ENCODE measurements at places on chromosomes 4 and X. TPM values are rescaled to one million over a fixed set of nuclear protein-coding genes. Genes with fewer than 3 reads are reported as not detected.

DNA sequence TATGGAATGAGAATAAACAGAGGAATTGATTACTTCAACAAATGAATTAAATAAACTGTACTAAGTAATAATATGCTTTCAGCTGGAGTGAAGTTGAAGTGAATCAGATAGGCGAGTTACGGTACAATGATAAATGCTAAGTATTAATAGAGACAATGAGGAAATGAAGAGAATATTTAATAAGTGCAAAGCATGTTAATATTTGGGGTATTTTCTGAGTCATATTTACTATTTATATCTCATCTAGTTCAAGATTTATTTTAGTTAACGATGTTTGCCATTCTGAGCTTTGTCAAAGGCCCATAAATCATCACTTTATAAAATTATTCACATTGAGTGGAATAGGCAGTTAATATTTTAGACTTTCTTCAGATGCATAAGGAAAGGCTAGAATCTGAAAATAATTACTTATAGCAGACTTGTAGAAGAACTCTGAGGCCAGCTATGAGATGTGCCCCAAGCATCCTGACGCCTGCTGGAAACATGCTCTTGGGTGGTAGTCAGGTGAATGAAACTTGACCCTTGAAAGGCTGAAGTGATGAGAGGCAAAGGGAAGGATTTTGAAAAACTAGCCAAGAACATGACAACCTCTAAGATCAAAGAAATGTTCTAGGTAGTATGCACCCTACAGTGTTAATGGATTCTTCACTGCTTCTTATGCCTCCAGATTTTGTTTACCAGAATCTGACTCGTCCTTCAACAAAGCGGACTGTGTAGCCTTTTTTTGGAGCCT is 133.8 kb upstream of the STIM2 start:
- H3K4me1 ChIP-seq, result peaks cover 20% of the 10 kb centered on the region
- H3K36me3 ChIP-seq, result peaks cover 10% of the 10 kb centered on the region
- no peak for DNase-seq

Gene CCNB3
- 0.64 TPM for total RNA-seq

- no peak for DNase-seq
- H3K27me3 ChIP-seq, result no peaks in the 10 kb centered on the region
- H3K4me1 ChIP-seq, result no peaks in the 10 kb centered on the region
- no peak overlapping the region for H3K4me3 ChIP-seq
- no peak overlapping the region for H3K27ac ChIP-seq
- H3K36me3 ChIP-seq, result no peaks in the 10 kb centered on the region
Observed at GRCh38 chrX:128929271-128930057, 593.8 kb downstream of the SMARCA1 start.

GRCh38 chr4:88621763-88622327 is 29.6 kb downstream of the HERC3 start:
- no peak overlapping the region for H3K4me3 ChIP-seq
- H3K27me3 ChIP-seq, result no peaks in the 10 kb centered on the region
- H3K4me1 ChIP-seq, result peaks cover 24% of the 10 kb centered on the region
- H3K36me3 ChIP-seq, result peaks cover 36% of the 10 kb centered on the region
- no peak for DNase-seq

Gene CFAP47
- total RNA-seq, result not detected

Gene COL4A6
- total RNA-seq, result not detected

Gene SLC7A11
- total RNA-seq, result 5.3 TPM

DNA sequence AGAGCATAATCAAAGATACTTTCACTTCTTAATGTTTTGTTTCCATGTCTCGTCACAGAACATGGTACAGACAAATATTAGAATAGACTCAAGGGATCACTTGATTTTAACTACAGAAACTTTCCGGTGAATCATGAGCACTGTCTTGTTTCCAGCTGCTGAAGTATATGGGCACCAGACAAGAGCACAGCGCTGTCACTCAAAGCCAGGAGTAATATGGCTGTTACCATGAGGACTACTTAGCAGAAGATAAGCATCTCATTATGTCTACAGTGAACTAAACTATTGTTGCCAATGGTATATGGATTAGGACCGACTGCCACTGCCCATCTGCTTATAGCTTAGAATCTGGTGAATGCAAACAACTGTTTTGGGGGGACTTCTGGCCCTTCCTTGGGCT is 34.3 kb downstream of the MECP2 start:
- H3K36me3 ChIP-seq, result peaks cover 10% of the 10 kb centered on the region
- no peaks in the 10 kb centered on the region for H3K27me3 ChIP-seq
- H3K4me1 ChIP-seq, result peaks cover 59% of the 10 kb centered on the region
- H3K27ac ChIP-seq, result peak overlapping the region; percentile 58
- no peak for DNase-seq
- H3K4me3 ChIP-seq, result no peak overlapping the region

DNA sequence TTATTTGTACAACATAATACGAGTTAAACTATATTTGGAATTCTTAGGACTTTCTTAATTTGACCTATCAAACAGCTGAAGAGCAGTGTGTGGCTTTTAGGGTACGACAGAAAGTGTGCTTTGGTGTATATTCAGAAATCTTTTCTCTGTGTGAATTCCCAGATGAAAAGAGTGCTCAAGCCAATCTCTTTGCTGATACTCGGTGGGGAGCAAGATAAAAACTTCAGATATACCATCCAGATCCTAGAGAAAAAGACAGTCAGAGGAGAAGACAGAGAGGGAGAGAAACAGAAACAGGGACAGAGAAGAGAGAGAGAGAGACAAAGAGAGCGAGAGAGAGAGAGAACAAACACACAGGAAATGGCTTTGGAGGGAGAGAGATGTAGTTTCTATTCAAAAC is 658.3 kb upstream of the CPEB2 start:
- peaks cover under 1% of the 10 kb centered on the region for H3K27me3 ChIP-seq
- DNase-seq, result no peak
- H3K4me1 ChIP-seq, result no peaks in the 10 kb centered on the region
- no peaks in the 10 kb centered on the region for H3K36me3 ChIP-seq
- H3K4me3 ChIP-seq, result no peak overlapping the region

- H3K36me3 ChIP-seq, result no peaks in the 10 kb centered on the region
- no peak overlapping the region for H3K27ac ChIP-seq
- DNase-seq, result no peak
- H3K27me3 ChIP-seq, result no peaks in the 10 kb centered on the region
Observed at GRCh38 chrX:95058815-95059214, 1384.8 kb downstream of the FAM133A start.

DNA sequence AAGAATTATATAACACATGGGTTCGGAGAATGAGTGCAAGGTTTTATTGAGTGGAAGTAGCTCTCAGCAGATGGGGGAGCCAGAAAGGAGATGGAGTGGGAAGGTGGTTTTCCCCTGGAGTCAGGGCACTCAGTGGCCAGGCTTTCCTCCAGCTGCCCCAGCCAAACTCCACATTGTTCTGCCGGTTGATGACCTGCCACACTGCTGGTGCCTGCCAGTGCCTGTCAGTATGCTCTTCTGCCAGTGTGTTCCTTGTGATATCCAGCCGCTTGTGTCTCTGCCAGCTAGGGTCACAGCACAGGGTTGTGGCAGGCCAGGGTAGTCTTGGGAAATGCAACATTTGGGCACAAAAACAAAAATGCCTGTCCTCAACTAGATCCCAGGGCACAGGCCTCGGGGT is 604.8 kb upstream of the TECRL start:
- no peak overlapping the region for H3K27ac ChIP-seq
- no peak overlapping the region for H3K4me3 ChIP-seq
- no peak for DNase-seq
- no peaks in the 10 kb centered on the region for H3K36me3 ChIP-seq
- no peaks in the 10 kb centered on the region for H3K4me1 ChIP-seq
- no peaks in the 10 kb centered on the region for H3K27me3 ChIP-seq

Gene CDKL5
- total RNA-seq, result 0.82 TPM

DNA sequence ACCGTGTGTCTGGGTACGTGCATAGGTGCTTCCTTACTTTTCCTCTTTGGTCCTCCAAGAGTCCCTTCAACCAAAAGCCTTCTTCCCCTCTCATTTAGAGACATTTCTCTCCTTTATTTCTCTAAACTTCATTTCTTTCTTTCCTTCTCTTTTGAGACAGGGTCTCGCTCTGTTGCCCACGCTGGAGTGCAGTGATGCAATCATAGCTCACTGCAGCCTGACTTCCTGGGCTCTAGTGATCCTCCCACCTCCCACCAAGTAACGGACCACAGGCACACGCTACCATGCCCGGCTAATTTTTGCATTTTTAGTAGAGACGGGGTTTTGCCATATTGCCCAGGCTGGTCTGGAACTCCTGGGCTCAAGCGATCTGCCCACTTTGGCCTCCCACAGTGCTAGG is 42.2 kb downstream of the ACOX3 start:
- H3K36me3 ChIP-seq, result no peaks in the 10 kb centered on the region
- no peaks in the 10 kb centered on the region for H3K27me3 ChIP-seq
- no peaks in the 10 kb centered on the region for H3K4me1 ChIP-seq
- peak overlapping the region; percentile 1 for H3K27ac ChIP-seq
- DNase-seq, result no peak

DNA sequence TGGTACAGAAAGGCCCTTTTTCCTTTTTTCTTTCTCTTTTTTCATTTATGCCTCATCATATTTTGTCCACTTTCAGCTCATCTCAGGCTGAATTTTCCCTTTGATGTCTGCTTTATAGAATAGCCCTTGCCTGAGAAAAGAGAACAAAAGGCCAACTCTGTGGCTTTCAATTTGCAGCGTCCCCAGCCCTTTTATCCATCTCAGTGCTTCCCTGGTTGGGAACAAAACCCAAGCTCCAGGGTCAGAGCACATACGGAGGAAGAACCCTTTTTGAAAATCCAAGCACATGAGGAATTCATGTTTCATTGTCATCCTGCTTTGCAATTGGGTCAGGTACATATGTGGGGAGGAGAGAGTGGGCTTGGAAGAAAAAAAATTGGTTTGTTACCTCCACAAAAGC is 47.5 kb downstream of the TMEM164 start:
- no peaks in the 10 kb centered on the region for H3K27me3 ChIP-seq
- H3K36me3 ChIP-seq, result peaks cover 16% of the 10 kb centered on the region
- no peak overlapping the region for H3K27ac ChIP-seq
- H3K4me3 ChIP-seq, result no peak overlapping the region

Gene SUPT20HL1
- total RNA-seq, result not detected

Gene OPRPN
- total RNA-seq, result not detected

Gene FAM47C
- not detected for total RNA-seq
